ENCODE measurements at places on chromosomes 2 and 18. TPM values are rescaled to one million over a fixed set of nuclear protein-coding genes. Genes with fewer than 3 reads are reported as not detected.

DNA sequence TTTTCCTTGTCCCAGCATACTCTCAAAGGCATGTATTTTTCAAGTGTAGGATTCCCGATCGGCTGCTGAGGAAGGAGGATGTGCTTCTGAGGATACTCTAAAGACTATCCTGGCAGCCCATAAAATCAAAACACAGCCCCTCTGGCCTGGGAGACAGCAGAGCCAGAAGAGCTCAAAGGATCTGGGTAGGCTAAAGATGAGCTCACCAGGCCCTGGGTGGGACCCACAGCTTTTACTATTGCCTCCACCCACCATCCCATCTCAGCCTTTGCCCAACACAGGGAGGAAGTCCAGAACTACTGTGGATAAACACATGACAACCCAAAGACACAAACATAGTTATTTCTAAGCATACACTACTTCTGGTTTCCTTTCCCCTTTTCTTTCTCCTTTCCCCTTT, 79.1 kb upstream of the ZFP36L2 start:
- H3K4me3 ChIP-seq = no peak overlapping the region
- H3K27ac ChIP-seq = no peak overlapping the region
- H3K4me1 ChIP-seq = peaks cover 15% of the 10 kb centered on the region
- H3K27me3 ChIP-seq = peaks cover 4% of the 10 kb centered on the region
- no peak for DNase-seq
- peaks cover 10% of the 10 kb centered on the region for H3K36me3 ChIP-seq

OSR1 gene
- total RNA-seq = 11.3 TPM

DNA sequence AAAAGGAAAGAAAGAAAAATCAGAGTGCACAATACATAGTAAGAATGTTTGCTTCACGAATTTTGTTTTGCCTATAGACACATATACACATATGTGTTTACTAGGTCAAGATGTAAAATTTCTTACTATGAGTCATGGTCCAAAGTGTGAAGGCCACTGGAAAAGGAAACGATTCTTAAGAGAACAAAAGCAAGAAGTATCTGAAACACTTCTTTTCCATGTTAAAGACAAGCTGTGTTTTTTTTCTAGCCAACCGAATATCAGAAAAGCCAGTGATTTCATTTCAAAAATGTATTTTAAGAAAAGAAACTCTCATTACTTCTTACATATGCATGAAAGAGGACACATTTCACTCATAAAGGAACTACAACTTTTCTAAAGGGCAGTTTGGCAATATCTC, 24.9 kb downstream of the PECR start:
- no peak for DNase-seq
- H3K27ac ChIP-seq = no peak overlapping the region
- H3K4me3 ChIP-seq = no peak overlapping the region
- peaks cover 5% of the 10 kb centered on the region for H3K36me3 ChIP-seq
- peaks cover 28% of the 10 kb centered on the region for H3K4me1 ChIP-seq

DNA sequence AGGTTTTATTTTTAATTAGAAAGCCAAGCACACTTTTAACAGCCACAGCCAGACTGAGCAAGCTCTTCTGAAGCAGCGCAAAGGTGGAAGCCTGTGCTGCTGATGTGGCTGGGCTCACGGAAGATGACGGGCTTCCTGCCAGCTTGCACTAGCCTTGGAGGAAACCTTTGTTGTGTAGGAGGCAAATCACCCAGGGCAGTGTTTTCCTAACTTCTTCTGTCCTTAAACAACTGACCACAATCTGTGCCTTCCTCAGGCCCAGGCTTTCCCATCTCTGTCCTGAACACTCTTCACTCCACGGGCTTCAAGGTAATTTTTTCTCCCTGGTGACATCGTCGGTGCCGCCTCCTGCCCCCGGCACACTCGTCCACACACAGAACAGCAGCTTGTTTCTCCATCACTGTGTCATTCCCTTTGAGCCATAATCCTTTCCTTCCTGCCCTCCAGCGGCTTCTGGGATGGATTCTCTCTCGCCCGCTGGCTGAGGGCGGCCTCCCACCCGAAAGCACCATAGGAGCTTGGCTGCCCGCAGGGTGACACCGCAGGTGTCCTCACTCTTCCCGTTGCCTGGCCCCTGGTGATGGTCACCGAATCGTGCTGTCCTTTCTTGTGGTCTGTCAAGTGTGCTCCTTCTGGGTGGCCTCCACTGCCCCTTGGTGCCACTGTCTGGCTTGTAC, 31.1 kb upstream of the INHBB start:
- H3K4me3 ChIP-seq = no peak overlapping the region
- no peak overlapping the region for H3K27ac ChIP-seq
- H3K36me3 ChIP-seq = no peaks in the 10 kb centered on the region
- H3K4me1 ChIP-seq = peaks cover 19% of the 10 kb centered on the region
- H3K27me3 ChIP-seq = peaks cover 6% of the 10 kb centered on the region

- peaks cover 53% of the 10 kb centered on the region for H3K27me3 ChIP-seq
- DNase-seq = no peak
- H3K4me1 ChIP-seq = no peaks in the 10 kb centered on the region
- H3K27ac ChIP-seq = no peak overlapping the region
- no peaks in the 10 kb centered on the region for H3K36me3 ChIP-seq
Measured at GRCh38 chr2:43854671-43855070, 15.9 kb downstream of the ABCG8 start.

GRCh38 chr2:85095094-85095493, 38.1 kb upstream of the TCF7L1 start:
- H3K4me3 ChIP-seq = no peak overlapping the region
- H3K27me3 ChIP-seq = peaks cover 33% of the 10 kb centered on the region
- H3K27ac ChIP-seq = no peak overlapping the region
- H3K36me3 ChIP-seq = no peaks in the 10 kb centered on the region
- DNase-seq = no peak

RSAD2 gene
- not detected for total RNA-seq

GRCh38 chr2:73418343-73418742, 32.7 kb downstream of the ALMS1 start:
- H3K4me3 ChIP-seq = no peak overlapping the region
- no peaks in the 10 kb centered on the region for H3K36me3 ChIP-seq
- no peaks in the 10 kb centered on the region for H3K27me3 ChIP-seq
- H3K4me1 ChIP-seq = peaks cover 33% of the 10 kb centered on the region

ESPNL gene
- total RNA-seq = 3.0 TPM
